ENCODE measurements at places on chromosomes 2 and 18.

DNA sequence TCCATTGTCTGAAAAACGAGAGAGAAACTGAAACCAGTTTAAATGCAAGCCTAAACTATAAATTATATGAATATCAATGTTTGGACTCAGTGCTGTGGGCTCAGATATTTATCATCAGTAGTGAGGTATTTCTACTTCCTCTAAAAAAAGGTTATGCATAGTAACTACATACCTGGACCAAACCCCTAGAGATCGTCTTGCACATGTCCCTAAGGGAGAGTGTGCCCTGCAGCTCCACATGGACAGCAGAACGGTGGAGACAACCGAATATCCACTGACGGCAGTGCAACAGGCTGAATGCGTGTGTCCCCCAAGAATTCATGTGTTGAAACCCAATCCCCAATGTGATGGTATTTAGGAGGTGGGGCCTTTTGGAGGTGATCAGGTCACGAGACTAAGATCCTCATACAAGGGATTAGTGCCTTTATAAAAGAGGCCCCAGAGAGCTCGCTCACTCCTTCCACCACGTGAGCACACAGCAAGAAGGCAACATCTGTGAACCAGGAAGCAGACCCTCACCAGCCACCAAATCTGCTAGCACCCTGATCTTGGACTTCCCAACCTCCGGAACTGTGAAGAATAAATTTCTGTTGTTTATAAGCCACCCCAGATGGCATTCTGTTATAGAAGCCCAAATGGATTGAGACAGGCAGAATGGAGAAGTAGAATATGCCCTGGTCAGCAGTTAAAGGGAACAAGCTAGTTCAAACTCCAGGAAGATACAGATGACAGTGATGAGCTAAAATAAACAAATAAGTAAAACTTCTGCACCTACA lies 208.4 kb downstream of the ANAPC1 start:
- no peak for DNase-seq

- DNase-seq = no peak
Observed at GRCh38 chr2:5329763-5330162, 362.4 kb upstream of the SOX11 start.

GRCh38 chr2:218138047-218138446 lies 12.2 kb downstream of the CXCR2 start:
- DNase-seq = no peak

DNA sequence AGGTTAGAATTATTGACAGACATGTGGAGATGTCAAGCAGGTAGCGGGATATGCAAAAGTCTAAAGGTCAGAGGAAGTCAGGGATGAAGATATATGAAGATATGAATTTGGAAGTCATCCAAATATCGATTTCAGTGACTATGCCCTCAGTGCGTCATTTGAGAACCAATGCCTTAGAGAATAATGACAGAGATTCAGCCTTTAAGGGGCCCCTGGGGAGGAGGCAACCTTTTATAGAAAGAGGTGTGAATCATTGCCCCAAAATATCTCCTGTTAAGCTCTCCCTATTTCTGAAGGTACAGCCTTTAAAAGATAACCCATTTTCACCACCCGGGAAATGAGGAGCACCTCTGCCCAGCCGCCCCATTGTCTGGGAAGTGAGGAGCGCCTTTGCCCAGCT lies 223.4 kb downstream of the NCKAP5 start:
- DNase-seq = no peak

DNA sequence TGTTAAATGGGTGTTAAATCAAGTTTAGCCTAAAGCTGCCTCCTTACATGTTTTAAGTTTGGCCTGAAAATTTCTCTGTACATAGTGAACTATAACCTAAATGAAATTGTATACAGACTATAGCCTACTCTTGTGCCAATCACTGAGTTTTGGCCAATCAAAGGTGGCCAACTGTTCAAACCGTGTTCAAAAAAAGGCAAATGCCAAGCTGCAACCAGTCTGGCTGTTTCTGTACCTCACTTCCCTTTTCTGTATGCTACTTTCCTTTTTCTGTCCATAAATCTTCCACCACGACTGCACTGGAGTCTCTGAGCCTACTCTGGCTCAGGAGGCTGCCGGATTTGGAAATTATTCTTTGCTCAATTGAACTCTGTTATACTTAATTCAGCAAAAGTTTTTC lies 121.0 kb downstream of the SPOPL start:
- peak; percentile 7 for DNase-seq

- no peak for DNase-seq
Observed at GRCh38 chr2:168194784-168195522, 52.4 kb downstream of the STK39 start.

- no peak for DNase-seq
Observed at GRCh38 chr2:171411791-171412483, 21.9 kb downstream of the METTL8 start.

GRCh38 chr2:141906678-141907077 lies 224.1 kb downstream of the LRP1B start:
- DNase-seq = no peak

DNA sequence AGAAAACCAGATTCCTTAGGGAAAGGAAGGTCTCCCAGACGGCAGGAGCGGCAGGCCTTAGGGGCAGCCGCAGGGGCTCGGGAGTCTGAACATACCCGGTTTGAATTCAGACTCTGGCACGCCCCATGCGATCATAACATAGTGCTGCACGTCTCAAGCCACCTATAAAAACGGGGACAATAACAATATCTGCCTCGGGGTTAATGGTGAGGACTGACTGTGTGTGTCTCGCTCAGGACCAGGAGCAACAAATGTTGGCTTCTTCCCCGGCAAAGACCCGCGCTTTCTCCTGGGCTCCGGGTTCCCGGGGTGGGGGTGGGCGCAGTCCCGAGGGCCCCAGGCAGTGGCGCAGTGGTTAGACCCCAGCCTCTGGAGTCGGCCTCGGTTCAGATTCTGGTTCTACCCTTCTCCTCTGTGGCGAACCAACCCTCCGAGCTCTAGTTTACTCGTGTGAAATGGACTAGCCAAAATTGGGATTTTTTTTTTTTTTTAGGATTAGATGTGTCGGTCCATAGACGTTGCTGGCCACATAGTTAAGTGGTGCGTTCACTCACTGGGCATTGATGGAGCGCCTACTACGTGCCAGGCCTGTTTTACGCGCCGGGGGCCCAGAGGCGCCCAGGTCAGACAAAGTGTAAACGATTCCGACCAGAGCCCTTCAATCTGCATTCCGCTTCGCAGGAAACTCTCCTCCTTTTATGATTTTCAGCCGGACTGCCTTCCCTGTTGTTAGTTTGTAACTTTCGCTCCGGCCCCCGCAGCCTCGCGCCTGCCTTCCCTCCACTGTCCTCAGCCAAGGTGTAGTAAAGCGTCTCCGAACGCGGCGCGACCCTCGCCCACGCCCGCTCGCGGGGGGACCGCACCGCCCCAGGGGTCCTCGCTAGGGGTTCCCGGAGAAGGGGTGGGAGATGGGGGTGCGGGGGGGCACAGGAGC lies 820 bp upstream of the SH3BP4 start:
- DNase-seq = no peak

DNA sequence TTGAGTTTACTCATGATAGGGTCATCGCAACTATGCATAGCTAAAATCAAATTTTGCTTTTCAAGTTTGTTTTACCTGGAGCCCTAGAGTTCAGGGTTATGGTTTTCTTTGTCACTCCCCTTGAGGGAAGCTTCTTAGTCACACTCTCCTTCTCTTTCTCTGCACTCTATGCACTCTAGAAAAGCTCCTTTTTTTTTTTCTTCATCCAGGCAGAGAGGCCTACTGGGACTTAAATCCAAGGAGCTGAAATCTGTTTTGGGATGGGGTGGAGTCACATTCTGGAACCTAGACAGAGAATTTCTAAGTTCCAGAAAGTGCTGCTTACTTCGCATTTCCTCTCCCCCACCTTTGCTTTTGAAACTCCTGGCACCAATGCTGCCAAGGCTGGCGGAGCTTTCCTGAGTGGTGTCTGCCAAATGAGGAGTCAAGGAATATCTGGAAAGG lies 19.1 kb upstream of the IL18R1 start:
- DNase-seq = no peak

DNA sequence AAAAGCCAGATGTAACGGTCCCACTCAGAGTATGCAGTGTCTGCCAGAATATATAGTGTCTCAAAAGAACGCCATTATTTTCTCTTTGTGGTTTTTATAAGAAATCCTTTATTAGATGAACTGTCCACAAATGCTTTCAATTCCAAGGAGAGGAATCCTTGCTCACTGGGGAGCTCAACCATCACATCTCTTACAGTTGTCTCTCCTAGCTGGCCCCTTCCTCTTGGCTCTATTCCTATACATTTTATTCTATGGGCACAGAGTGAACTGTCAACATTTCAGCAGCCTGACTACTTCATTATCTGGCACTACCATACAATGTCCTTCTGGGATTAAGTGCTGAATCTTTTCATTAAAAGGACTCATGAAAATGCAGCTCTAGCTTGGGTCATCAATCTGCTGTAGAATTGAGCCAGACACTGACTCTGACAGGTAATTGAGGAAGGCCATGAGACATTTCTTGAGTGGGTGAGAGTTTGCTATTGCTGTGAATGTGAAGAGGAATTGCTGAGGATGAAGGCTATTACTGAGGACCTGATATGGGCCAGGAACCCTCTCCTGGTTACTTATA lies 96.5 kb upstream of the THOC1 start:
- DNase-seq = no peak

GRCh38 chr2:165905854-165906253 lies 47.7 kb downstream of the TTC21B start:
- DNase-seq = no peak

DNA sequence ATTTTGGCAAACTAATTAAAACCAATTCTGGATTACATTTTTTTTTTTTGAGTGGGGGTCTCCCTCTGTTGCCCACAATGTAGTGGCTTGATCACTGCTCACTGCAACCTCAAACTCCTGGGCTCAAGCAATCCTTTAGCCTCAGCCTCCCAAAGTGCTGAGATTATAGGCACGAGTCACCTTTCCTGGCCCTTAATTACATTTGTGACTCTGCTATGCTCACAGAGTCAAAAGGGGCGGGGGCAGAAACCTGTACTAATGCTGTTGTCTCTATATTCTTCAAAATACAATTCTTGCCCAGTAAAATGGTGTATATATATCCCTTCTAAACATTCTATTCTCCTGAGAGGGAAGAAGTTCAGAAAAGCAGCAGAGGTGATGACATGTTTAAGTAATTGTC lies 23.2 kb downstream of the PRKD3 start:
- DNase-seq = no peak

GRCh38 chr18:67483237-67483636 lies 33.3 kb downstream of the DSEL start:
- DNase-seq = no peak

DNA sequence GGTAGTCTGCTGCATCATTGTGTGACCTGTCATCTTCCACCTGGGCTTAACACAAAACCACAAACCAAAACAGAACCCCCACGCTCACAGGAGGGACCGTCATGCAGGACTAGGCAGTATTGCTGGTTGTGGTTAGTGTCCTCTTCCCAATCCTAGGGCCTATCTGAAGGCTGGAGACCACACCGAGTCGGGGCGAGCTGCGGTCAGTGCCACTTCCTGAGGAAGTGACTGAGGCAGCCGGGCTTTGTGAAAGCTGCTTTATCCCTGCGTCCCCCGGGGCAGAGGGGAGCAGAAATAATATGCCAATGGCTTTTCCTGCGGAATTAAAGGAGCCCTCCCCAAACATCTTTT lies 22.9 kb downstream of the ZNF532 start:
- DNase-seq = peak; percentile 81

DNA sequence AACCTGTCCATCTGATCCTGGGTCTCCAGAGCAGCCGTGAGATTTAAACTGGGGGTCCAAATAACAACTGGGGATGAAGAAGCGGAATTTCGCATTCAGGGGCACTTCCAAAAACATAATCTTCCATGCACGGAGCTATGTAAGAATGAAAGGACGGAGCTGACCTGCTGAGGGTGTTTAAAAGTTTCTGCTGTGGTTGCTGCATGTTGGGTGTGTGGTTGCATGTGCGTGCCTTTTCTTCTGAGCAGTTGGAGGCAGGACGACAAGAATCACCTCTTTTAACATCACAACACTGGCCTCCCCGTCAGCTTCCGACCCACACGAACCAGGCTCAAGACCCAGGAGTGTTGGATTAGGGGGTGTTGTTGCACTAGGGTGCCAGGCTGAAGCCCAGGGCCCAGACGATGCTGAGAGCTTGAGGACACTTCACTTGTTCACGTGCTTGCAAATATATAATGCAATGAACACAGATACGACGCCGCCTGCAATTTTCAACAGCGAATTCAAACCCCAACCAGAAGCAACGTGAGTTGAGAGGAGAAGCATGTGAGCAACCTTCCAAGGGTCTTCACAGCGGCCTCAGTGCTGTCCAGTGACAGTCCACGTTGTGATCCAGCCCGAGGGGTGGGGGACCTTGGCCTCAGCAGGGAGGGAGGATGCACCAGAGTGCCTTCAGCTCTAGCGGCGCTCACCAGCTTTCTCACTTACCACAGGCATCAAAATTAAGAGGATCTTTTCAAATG lies 76.0 kb upstream of the SALL3 start:
- no peak for DNase-seq

GRCh38 chr2:204104811-204105210 lies 168.2 kb downstream of the ICOS start:
- DNase-seq = no peak

- peak; percentile 26 for DNase-seq
Observed at GRCh38 chr2:189466656-189467055, 25.4 kb downstream of the WDR75 start.

GRCh38 chr18:10973567-10974203 lies 175.7 kb downstream of the PIEZO2 start:
- no peak for DNase-seq

GRCh38 chr2:146598791-146599190 lies 1246.0 kb upstream of the ACVR2A start:
- no peak for DNase-seq

DNA sequence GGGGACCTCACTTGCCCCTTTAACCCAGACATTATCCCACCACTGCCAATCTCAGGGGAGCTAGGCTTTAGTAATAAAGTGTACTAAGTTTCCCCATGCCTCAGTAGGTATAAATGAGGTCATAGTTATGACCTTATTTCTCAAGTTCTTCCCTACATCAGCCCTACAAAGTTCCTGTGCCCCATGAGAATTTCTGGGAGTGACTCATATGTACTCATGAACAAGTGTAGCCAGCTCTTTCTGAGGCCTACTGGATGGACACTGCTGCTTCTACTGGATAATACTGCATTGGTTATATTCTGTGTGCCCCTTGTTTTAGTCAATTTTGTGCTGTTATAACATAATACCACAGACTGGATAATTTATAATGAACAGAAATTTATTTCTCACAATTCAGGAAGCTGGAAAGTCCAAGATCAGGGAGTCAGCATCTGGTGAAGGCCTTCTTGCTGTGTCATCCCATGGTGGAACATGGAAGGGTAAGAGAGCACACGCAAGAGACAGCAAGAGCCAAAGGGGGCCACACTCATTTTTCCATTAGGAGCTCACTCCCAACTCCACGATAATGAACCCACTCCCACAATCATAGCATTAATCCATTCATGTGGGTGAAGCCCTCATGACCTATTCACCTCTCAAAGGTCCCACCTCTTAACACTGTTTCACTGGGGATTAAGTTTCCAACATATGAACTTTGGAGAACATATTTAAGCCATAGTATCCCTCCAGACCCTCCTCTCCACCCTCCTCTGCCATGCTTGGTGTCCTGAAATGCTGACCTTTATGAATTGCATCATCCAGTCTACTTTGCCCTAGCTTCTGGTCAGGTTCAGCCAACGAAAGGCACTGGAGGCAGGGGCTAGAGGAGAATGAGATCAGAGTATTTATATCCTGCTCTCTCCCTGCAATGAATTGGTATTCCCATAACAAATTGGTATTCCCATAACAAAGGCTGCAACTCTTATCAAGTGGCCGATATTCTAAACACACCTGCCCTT lies 25.4 kb upstream of the ST3GAL5 start:
- DNase-seq = no peak

- DNase-seq = no peak
Observed at GRCh38 chr2:20213651-20214565, 11.0 kb downstream of the SDC1 start.

GRCh38 chr2:197516393-197516761 lies 511 bp downstream of the MOB4 start:
- peak; percentile 4 for DNase-seq
